ENCODE measurements at places on chromosomes 6 and 20.

DNA sequence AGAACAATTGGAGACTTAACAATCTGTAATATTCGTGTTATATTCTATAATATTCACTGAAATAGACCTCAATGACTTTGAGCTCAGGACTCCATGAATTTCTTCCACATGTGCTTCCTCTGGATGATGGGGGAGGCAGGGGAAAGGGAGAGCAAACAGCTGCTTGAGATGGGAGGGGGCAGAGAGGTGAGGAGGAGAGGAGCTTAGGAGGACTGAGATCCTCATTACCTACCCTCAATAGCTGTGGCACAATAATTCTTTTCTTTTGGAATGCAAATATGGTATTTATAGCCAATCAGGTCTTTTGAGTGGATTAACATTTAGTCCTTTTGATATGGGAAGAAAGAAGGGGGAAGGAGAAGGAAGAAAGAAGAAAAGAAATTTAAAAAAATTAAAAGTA is 64.1 kb upstream of the ZNF217 start:
- no peak for DNase-seq

- peak; percentile 25 for DNase-seq
Observed at GRCh38 chr6:14038467-14039437, 78.8 kb upstream of the CD83 start.

- DNase-seq: peak; percentile 8
Observed at GRCh38 chr6:45787384-45787783, 228.3 kb downstream of the CLIC5 start.

GRCh38 chr6:57147955-57148858 is 23.9 kb upstream of the BAG2 start:
- no peak for DNase-seq

GRCh38 chr20:53943522-53944291 is 126.7 kb downstream of the BCAS1 start:
- DNase-seq: peak; percentile 60

All from choroid plexus epithelial cell (primary cell).